ENCODE measurements at places on chromosomes 7 and 10.
A peak's percentile ranks its signal among the peaks of the same experiment; 100 is the strongest.

GRCh38 chr7:2698581-2699288 is 10.7 kb downstream of the AMZ1 start:
- DNase-seq: peak; percentile 86

DNA sequence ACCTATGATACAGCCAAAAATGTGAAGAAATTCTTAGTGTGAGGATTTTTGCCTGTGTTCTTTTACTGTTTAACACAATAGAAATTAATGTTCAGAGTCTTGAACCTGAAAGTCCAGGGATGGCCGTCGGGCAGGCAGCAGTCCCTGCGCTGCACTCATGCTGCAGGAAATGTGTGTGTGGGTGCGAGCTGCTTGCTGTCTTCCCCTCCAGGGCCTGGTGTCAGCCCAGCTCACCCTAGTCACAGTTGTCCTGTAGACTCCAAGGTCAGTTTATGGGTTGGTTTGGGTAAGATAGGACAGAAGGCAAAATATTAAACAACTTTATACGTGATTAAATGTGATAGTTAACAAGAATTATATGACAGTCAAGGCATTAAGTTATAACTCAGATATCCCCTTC is 78.7 kb downstream of the DYNC2I1 start:
- DNase-seq: no peak

DNA sequence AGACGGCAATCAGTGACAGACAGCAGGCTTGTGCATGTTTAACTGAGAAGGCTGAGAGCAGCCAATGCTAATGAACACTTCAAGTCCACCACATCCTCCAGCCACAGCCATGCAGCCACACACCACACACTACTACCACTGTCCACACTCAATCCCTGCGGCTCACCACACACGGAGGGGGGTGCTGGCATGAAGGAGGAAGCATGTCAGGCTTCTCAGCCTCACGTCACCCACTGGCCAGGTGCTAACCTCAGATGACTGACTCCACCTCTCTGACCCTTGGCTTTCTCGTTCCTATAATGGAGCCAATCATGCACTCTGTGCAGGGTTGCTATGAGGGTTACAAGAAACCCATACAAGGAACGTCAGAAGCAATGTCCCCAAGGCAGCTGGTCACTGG is 165.4 kb upstream of the RNF32 start:
- DNase-seq: no peak

- DNase-seq: no peak
Observed at GRCh38 chr10:110327262-110327914, 22.7 kb upstream of the SMNDC1 start.

DNA sequence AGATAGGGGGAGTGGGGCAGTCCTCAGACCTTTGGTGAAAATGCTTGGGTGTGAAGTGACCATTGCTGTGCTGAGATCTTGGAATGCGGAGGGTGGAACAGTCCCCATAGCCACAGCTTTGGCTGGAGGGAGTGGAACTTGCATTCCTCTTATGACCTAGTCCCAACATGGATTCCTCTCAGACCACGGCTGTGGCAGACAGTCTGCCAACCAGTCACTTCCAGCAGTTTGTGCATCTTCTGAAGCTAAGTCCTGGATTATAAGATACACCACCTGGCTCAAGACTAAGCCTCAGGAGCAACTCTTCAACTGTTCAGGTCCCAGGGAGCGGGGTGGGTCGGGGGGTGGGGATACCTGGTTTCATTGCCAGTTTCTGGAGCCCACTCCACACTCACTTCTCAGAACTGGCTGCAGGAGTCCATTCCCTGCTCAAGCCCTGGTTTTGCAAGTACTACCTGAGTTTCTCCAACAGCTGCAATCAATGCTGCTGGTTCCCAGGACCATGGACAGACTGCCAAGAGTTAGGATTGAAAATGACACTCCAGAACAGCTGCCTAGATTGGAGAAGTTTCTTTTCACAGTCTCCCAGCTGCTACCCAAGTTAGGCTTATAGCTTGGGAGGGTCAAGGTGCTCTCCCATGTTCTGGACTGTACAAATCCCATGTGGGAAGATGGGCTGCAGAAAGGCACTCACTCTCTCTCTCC is 29.1 kb upstream of the DGKB start:
- DNase-seq: no peak

- DNase-seq: no peak
Observed at GRCh38 chr7:5425507-5426225, 2.0 kb upstream of the TNRC18 start.

DNA sequence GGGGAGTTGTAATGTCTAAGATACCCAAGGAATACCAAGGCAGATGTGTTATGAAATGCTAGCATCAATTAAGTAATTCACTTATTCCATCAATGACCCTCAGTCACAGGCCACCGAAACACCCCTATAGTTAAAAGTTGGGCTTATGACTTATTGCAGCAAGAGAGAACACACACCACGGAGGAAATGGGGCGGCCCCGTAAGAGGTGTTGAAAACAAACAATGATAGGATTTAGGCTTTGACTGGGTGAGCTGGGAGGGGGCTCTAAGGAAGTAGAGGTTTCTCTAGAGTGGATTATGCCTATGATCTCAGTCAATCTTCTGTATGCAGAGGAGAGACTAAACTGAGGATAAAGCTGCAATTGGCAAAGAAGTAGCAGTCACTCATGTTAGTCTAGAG is 45.4 kb upstream of the PRKCQ start:
- no peak for DNase-seq

GRCh38 chr7:98212532-98213041 is 1.3 kb downstream of the BHLHA15 start:
- no peak for DNase-seq

DNA sequence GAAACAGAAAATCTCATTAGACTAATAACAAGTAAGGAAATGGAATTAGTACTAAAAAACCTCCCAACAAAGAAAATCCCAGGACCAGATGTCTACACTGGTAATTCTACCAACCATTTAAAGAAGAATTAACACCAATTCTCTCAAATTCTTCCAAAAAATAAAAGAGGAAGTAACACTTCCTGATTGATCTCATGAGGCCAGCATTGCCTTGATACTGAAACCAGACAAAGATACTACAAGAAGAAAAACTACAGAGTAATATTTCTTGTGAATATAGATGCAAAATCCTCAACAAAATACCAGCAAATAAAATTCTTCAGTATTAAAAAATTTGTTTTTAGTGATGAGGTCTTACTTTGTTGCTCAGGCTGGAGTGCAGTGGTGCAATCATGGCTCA is 21.3 kb downstream of the GCK start:
- no peak for DNase-seq

DNA sequence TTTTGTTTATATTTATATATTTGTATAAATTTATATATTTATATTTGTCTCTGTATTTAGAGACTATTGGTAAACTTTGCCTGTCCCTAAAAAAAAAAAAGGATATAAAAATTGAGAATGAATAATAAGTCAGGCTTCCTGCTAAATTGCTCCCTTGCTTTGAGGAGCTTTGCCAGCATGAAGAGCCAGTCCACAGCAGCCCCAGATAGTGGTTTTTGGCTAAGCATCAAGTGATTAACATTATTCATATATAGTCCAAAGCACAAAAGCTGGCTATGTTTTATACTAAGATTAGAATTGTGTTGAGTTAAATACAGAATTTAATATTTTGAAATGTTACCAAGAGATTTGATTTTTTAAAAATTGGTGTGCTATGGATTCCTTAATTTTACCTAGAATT is 264.9 kb upstream of the FERD3L start:
- DNase-seq: no peak

- DNase-seq: peak; percentile 73
Observed at GRCh38 chr7:2978408-2978807, 65.3 kb downstream of the CARD11 start.

- peak; percentile 35 for DNase-seq
Observed at GRCh38 chr10:31090894-31091607, 59.4 kb upstream of the ZNF438 start.

- no peak for DNase-seq
Observed at GRCh38 chr10:110827410-110827809, 44.3 kb upstream of the PDCD4 start.

DNA sequence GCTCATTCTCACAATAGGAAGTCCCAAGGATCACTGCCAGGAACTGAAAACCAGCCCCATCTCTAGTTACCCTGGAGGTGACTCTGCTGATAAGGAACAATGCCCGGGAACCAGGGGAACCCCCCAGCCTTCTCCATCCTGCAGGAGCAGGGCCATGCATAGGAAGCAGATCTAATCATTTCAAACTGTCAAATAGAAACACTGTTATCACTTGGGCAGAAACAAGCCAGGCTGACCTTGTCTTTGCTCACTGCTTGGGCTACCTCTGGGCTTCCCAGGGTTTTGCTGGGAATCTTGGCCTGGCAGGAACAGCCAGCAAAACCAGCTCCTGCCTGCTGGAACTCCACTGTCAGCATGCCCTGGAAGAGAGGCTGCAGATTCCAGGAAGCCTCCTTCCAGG is 114.1 kb downstream of the RNF216 start:
- DNase-seq: no peak

GRCh38 chr7:134293002-134293740 is 23.6 kb downstream of the SLC35B4 start:
- DNase-seq: no peak

- DNase-seq: no peak
Observed at GRCh38 chr7:38007096-38007495, 86.7 kb downstream of the EPDR1 start.

GRCh38 chr7:30900053-30900452 is 11.6 kb upstream of the AQP1 start:
- no peak for DNase-seq

DNA sequence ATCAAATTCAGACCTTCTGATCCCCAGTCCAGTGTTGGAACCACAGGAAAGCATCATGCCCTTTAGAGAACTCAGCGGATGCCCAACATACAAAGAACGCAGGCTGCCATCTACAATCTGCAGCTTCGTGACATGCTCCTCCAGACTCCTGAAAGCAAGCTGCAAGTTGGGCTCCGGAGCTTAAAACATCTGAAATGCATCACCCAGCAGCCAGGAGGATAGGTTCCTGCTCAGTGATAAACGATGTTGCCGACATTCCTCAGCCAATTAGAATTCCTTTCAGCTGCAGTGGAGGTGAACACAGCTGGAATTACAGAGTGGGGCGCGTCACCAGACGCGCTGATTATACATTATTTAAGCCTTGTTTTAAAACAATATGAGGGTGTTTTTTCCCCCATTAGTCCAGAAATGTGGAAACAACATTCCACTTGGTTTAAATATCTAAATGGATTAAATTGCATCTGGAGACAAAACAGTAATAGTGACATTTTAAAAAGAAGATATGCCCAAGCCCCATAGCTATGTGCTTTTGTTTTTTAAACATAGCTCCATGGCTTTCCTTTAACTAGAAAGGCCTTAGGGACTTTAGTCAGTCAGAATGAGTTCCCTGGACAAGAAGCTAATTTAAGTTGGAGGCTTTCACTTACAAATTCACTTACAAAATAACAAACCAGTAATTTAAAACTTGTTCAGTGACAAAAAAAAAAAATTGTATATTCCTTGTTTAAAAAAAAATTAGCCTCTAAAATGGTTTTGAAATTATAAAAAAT is 6.3 kb downstream of the SMURF1 start:
- DNase-seq: no peak

DNA sequence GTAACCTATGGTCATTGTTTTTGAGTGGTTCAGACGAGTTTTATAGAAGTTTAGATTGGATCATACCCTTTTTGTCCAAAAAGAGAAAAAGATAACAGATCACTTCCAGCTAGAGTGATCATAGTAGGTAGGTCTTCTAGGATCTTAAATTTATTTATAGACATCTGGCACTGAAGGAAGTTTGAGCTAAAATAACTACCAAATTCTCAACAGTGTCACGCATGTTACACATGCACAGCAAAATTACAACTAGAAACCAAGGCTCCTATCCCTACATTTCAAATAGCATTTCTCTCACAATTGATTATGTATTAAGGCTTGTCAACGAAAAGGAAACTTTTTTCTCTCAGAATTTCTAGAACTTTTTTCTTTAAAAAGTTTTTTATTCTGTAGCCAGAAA is 2.3 kb downstream of the CALU start:
- no peak for DNase-seq

GRCh38 chr10:19947656-19948055 is 131.4 kb downstream of the PLXDC2 start:
- no peak for DNase-seq

DNA sequence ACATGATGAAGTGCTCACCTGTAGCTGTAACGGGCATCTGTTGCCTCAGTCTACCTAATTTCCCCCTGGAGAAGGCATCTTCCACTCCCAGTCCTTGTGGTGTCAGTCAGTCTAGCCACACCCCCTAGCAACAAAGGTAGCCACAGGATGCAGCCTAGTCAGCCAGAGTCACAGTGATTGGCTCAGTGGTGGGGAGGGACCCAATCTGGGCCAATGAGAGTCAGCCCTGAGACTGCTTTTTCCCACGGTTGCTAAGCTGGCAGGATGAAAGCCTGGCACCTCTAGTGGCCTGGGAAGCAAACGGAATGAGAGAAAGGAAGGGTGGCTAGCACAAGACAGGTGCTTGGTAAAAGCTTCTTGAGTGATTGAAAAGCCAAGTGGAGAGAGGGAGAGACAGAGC is 118.6 kb downstream of the SH3PXD2A start:
- no peak for DNase-seq

All from activated CD4-positive, alpha-beta T cell treated with anti-CD3 and anti-CD28 coated beads, Interleukin-2, amount 10 ng/mL, durations not matched to agents 7 days and 5 days (primary cell).